CD4-positive, alpha-beta T cell treated with Interleukin-21 for 1 hour (primary cell): ENCODE measurements at places on chromosomes 5 and 9.

DNA sequence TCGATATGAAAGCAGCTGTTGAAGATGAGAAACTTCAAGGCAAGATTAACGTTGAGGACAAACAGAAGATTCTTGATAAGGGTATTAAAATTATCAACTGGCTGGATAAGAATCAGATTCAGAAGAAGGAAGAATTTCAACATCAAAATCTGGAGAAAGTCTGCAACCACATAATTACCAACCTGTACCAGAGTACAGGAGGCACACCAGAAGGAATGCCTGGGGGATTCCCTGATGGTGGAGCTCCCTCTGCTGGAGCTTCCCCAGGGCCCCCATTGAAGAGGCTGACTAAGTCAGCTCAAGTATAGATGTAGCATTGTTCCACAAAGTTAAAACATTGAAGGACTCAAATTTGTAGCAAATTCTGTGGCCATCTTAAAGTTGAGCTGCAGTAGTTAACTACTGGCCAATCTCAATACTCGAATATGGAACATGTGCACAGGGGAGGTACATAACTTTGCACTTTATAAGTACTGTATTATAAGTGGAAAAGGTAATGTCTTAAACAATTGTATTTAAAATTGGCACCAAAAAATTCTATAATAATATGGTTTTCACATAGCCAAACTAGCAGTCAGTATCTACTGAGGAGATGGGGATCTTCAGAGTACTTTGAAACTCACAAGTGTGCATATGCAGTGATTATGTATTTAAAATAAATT is 237.5 kb downstream of the CHSY3 start:
- DNase-seq, result no peak

DNA sequence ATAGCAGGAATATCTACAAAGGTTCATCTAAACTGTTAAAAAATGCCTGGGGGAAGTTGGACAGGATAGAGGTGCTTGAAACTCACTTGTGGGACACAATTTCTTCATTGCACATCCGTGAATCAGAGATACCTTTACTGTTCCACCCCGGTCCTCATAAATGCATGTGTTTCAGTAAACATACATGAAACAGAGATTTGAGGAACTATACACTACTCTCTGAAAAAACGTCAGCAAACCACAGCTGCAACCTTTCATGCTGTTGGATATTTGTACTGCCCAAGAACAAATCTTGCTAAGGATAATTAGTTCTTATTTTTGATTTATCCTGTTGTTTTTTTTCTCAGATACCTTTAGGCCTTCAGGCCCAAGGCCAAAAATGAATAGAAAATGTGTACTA is 337.3 kb downstream of the KDM4C start:
- DNase-seq, result no peak

DNA sequence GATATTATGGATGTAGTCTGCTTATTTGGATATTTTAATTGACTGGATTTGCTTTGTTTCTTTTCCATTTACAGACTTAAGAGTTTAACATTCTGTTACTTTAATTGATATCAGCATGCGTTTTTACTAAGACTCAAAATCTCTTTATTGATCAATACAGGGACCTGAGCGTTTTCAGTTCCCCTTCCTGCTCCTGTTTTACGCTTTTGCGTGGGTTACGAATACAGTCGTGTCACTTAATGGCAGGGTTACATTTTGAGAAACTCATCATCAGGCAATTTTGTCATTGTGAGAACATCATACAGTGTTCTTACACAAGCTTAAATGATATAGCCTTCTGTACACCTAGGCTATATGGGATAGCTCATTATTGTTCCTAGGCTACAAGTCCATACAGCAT is 65.2 kb downstream of the PBX3 start:
- no peak for DNase-seq

GRCh38 chr9:135582966-135583687 is 21.6 kb downstream of the PAEP start:
- DNase-seq, result no peak

DNA sequence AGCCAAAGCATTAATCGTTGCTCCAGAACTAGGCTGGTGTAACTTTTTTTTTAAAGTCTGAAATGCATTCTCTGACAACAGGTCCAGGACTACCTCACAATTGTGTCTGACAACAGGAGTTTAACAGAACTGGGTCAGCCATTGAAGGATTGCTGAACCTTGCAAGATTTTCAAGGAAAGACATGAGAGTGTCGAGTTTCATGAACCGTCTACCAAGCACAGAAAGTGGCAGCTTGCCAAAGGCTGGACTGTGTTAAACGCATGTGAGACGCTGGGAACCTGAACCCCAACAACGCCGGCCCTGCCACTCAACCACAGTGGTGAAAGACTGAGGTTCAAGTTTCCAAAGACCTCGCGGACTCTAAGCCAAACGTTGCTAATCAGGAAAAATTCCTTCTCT is 79.1 kb downstream of the LHFPL2 start:
- no peak for DNase-seq

- no peak for DNase-seq
Observed at GRCh38 chr9:135086597-135087488, 625 bp upstream of the OLFM1 start.

- DNase-seq, result no peak
Observed at GRCh38 chr9:120654272-120654671, 60.0 kb downstream of the MEGF9 start.

DNA sequence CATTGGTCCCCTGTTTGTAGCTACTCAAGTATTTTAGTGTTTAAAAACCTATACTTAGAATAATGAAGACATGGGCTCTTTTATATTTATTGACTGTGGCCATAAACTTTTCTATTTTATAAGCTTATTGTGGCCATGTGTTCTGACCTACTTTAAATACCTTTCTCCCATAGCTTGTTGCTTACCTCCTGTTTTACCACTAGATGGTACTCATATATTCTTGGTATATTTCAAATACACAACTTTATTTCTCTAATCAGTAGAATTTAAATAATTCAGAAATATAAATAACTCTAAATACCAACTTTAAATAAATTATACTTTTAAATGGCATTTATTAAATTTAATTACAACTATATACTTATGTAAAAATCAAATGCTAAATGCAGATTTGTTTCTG is 498.0 kb downstream of the PRDM9 start:
- no peak for DNase-seq

DNA sequence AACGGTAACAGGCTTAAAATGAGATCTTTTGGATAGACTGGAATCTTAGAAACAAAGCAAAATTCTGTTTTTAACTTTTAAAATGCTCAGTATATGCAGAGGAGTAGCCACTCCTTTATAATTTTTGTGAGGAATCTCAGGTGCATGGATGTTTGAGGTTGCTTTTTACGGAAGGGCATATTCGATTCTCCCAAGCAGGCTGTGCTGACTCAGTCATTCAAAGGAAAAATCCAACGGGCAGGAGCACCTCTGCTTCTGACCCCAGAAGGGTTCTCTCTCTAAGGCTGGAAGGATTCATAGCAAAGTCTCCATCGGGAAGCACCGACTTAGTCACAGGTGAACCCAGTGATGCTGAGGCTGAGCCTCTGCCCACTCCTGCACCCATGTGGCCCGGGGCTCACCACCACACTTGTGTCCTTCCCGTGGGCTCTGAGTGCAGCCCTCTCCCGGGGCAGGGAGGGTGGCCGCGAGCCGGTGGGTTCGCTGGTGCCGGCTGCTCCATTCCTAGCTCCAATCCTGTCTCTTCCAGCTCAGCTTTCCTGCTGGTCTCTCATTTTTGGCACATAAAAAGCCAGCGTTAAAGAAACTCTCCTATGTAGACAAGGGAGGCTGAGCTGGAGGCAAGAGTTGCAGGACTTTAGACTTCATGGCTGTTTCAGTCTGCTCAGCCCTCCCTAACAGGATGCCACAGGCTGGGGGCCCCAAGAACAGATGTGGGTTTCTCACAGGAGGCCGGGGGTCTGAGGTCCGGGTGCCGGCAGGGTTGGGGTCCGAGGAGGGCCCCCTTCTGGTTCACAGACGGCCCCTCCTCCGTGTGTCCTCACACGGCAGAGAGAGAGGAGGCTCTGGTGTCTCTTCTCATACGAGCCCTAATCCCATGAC is 135.6 kb upstream of the LPCAT1 start:
- no peak for DNase-seq

GRCh38 chr9:135117281-135117680 is 29.8 kb downstream of the OLFM1 start:
- DNase-seq, result no peak

GRCh38 chr9:107863396-107863795 is 373.8 kb upstream of the KLF4 start:
- DNase-seq, result no peak

DNA sequence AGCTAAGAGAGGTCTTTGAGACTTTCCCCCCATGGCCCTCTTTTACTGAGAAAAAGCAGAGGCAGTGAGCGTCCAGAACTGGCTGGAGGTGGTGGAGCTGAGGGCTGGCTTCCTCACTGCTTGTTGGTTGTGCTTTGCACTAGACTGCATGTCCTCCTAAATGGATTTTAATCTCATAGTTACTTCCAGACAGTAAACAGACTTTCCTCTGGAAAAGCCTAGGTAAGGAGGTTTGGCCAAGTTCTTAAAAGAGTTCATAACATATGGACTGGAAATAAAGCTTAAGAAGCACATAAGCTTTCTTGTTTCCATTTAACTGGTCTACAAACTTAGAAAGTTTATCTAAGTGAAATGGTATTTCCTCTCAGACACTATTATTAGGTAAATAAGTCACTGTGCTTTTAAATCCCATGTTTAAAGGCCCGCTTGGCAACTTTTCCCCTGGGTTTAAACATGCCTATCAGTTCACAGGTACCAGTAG is 2.0 kb downstream of the ASPN start:
- DNase-seq, result no peak

DNA sequence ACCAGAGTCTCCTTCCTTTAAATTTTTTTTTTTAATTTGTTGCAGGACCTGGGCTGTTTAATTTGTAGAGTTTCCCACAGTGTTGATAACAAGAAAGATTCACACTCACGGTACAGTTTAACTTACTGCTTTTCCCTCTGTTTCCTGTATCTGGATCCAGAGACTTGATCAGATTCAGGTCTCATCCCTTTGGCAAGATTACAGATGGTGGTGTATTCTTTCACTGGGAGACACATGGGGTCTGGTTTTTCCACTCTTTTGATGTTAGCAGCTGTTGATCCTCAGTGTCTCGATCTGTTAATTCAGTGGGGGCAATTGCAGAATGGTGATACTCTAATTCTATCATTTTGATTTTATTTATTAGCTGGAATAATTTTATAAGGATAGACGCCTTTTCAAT is 75.4 kb upstream of the TNFAIP8 start:
- no peak for DNase-seq

DNA sequence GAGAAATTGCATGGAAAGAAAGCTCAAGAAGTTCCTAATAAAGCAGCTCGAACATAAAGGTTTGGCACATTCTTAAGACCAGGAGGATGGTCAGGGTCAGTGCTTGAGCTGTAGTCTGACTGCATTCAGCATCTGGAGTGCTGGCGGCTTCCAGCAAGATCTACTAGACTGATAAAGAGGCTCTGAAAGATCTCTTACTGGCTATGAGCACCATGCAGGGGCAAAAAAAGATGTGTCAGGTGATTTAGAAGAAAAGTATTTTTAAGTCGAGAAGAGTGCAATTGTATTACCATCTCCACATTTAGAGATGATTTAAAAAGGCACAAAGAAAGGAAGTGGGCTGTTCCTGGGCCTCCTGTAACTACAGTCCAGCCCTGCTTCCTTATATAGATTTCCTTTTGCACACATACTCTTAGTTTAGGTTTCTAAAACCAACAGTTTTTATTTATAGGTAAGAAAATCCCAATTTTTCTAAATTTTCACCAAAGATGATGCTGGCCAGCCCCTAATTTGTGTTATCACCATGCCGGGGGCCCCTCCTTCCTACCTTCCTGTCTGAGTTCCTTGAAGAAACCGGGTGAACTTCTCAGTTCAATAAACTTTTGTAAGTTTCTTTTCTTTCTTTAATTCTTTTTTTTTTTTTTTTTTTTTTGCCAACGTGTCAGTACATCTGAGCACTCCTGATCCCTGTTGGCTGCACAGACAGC is 65.9 kb upstream of the PLPP1 start:
- no peak for DNase-seq

DNA sequence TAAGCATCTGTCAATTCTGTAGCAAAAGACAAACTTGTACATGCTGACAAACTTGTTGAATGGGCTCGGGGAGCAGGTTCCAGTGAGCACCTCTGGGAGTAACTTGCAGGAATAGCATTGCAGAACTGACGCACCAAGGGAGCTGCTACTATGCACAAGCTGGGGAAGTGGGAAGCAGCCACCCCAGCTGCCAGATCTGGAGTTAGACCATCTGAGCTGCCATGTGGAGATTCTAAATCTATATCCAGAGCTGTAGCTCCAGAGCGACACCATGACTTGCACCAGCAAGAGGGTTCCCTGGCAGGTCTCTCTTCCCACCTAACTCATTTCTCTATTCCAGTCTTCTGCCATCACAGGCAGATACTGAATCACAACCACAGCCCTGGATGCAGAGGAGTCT is 346.0 kb upstream of the PANK3 start:
- no peak for DNase-seq

GRCh38 chr5:44384816-44385215 is 4.4 kb downstream of the FGF10 start:
- DNase-seq, result no peak

GRCh38 chr5:132498686-132499271 is 8.2 kb upstream of the IRF1 start:
- no peak for DNase-seq

GRCh38 chr5:113269023-113269997 is 165.5 kb downstream of the TSSK1B start:
- DNase-seq, result no peak

DNA sequence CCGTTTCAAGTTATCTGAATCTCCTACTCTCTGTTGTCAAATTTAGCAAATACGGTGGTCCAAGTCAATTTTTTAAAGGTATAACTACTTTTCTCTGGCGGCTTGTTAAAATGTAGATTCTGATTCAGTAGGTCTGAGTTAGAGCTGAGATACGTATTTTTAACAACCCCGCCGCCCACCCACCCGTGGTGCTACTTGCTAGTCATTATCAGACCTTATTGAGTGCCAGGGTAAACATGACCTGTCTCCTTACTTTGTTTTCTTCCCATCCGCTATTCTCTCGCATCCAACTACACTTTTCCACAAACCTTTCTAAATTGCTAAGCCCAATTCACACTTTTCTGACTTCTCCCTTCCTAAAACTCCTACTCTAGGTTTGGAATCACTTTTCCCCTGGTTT is 694 bp upstream of the PLAA start:
- DNase-seq, result no peak

- DNase-seq, result no peak
Observed at GRCh38 chr5:8953911-8954438, 591.9 kb downstream of the SEMA5A start.

DNA sequence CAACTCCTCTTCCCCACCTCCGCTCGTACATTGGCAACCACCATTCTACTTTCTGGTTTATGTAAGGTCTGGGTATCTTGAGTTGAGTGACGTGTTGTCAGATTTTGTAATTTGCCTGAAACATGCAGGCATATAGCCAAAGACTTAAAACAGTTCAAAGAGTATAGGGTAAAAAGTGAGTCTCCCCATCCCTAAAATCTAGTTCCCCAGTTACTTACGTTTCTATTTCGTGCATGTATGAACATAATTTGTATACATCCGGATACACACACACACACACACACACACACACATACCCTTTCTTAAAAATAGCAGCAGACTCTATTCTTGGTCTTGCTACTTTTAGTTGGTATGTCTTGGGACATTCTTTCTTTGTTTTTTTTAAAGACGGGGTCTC is 915 bp downstream of the HSDL2 start:
- DNase-seq, result peak; percentile 23
